ENCODE measurements at places on chromosomes 1 and 21. TPM values are rescaled to one million over a fixed set of nuclear protein-coding genes. Genes with fewer than 3 reads are reported as not detected.

GRCh38 chr1:167003711-167004110, 14.6 kb downstream of the MAEL start:
- no peak for DNase-seq

DNA sequence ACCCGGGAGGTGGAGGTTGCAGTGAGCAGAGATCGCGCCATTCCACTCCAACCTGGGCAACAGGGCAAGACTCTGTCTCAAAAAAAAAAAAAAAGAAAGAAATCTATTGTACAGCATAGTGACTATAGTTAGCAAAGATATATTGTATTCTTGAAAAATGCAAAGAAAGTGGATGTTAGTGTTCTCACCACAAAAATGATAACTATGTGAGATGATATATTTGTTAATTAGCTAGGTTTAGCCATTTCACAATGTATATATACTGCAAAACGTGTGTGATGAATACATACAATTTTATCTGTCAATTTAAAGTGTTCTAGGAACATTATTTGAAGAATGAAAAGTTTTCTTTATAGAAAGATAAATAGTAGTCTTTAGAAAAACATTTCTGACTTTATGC, 179.9 kb downstream of the AK5 start:
- no peak for DNase-seq

- DNase-seq, result no peak
Observed at GRCh38 chr1:41319106-41319755, 42.0 kb upstream of the FOXO6 start.

The UMODL1 gene
- not detected for total RNA-seq

DNA sequence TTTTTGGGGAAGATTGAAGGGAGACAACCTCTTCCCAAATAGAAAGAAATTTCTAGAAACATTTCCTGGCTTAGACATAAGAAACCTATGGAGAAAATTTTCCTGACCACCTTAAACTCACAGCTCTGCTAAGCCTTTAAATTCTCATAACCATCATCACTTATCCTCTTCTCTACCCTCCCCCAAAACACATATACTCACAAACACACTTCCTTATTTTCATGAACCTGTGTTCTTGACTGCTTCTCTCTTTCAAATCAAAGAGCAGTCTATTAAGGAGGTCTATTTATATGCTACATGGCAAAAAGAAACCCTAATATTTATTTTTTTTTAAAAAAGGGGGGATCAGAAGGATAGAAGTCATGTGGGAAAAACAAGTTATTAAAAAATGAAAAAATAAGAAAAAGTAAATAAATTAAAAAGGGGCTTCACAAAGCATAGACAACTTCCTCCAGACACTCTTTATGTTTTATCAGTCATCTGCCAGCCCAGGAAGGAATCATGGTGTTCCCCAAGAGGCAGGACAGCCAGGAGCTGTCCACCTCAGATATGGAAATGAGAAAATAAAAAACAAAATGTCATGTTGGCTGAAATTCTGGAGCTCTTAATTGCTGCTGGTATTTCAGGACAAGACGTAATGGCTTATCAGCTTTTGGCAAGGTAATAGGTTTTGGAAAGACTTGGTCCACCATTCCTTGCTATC, 12.8 kb upstream of the RGS2 start:
- no peak for DNase-seq

DNA sequence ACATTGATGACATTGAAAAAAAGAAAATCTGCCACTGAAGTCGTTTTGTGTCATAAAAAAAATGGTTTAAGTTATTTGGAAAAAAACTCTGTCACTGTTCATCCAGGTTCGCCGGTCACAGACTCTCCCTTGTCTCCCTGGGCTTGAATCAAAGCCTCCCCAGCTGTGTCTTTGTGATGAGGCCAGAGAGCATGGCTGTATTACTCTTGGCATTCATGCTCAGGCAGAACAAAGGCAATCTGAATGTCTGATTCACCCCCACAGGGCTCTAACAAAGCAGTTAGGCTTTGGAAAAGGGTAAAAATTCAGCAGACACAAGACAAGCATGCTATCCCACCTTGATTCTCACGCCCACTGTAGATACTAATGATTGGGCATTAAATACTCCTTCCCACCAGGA, 304.3 kb upstream of the PLD5 start:
- DNase-seq, result no peak

- DNase-seq, result no peak
Observed at GRCh38 chr1:27380224-27380623, 2.9 kb downstream of the CD164L2 start.

The NBPF15 gene
- 41.7 TPM for total RNA-seq

Measured in LHCN-M2 (cell line).